ENCODE measurements at places on chromosomes 4 and X.
A peak's percentile ranks its signal among the peaks of the same experiment; 100 is the strongest.

DNA sequence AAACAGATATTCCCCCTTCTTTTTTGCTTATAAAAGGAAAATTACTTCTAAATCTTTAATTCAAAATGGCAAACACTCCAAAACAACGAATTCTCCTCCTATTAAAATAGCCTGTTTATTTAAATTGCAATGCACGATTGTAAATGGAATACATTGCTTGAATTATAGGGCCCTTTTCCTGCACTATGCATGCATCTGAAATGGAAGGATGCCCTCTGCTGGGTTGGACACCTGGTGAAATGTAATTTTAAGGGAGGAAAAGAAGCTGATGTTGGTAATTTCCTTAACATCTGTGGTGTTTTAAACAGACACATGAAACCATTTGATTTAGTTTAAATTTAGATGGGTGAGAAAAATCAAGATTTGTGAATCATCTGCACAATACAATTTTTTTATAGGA, 72.8 kb downstream of the GRXCR1 start:
- peak; percentile 9 for DNase-seq

- no peak for DNase-seq
These were observed 12.0 kb downstream of the PLCXD1 start for GRCh38 chrX:292900-293897.

GRCh38 chr4:115042496-115042895, 70.9 kb downstream of the NDST4 start:
- no peak for DNase-seq

DNA sequence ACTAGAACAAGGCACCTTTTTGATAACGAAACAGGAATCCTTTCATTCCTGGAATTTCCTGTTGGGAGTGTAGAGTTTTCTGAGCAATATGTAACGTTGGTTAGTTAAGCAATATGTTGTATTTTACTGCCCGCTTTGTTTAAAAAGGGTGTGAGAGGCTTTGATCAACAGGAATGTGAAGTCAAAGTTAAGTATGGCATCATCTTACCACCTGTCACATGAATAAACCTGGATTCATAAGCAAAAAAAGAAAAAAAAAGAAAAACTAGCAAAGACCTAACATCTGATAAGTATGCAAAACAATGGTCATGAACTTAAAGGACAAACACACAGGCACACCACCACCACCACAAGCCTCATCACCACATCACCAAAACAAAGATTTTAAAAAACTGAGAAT, 7.1 kb upstream of the CXCL5 start:
- no peak for DNase-seq

DNA sequence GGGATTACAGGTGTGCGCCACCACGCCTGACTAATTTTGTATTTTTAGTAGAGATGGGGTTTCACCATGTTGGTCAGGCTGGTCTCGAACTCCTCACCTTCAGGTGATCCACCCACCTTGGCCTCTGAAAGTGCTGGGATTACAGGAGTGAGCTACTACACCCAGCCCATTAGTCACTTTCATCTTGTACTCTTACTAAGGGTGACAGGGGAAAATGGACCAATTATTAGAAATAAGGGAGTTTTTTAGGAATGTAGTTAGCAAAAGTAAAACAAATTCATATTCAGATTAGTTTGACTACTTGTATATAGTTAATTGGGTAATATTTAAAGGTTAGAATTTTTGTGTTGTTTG, 26.1 kb downstream of the SMARCA5 start:
- DNase-seq, result no peak

Data from left renal cortex interstitium (tissue), 4 donors.